ENCODE measurements at places on chromosomes 3 and 15. TPM values are rescaled to one million over a fixed set of nuclear protein-coding genes. Genes with fewer than 3 reads are reported as not detected.

The CFAP100 gene
- total RNA-seq: not detected

The IQCF5 gene
- not detected for total RNA-seq

The LRRIQ4 gene
- not detected for total RNA-seq

The MYL3 gene
- not detected for total RNA-seq

The ITPKA gene
- total RNA-seq: 14.2 TPM

The GOLGA8H gene
- total RNA-seq: 0.77 TPM

The GPR156 gene
- total RNA-seq: 1.5 TPM

The ITIH1 gene
- total RNA-seq: not detected

The DPPA2 gene
- not detected for total RNA-seq

The GOLGA8R gene
- 2.0 TPM for total RNA-seq

The RCCD1 gene
- total RNA-seq: 23.5 TPM

The PFKFB4 gene
- total RNA-seq: 22.1 TPM

The GPR149 gene
- not detected for total RNA-seq

The SUCNR1 gene
- total RNA-seq: 0.06 TPM

The ISL2 gene
- total RNA-seq: 3.0 TPM

The HOMER2 gene
- total RNA-seq: 23.7 TPM

The POU1F1 gene
- not detected for total RNA-seq

The GBE1 gene
- total RNA-seq: 145 TPM

The GOLGA8A gene
- total RNA-seq: 27.3 TPM

The SLC25A20 gene
- 17.5 TPM for total RNA-seq

The TPM1 gene
- 192 TPM for total RNA-seq

Measured in LHCN-M2 (cell line).